ENCODE measurements at places on chromosomes 1 and 21. TPM values are rescaled to one million over a fixed set of nuclear protein-coding genes. Genes with fewer than 3 reads are reported as not detected.

The RNU1-2 gene
- 922 TPM for total RNA-seq

The PDE4B gene
- total RNA-seq, result 71.2 TPM

The LYSMD1 gene
- 4.4 TPM for total RNA-seq

The CBR3 gene
- total RNA-seq, result 18.6 TPM

The C1orf198 gene
- total RNA-seq, result 1.8 TPM

The CFAP45 gene
- total RNA-seq, result 1.6 TPM

The RPTN gene
- not detected for total RNA-seq

The PKP1 gene
- not detected for total RNA-seq

The NRAS gene
- total RNA-seq, result 58.7 TPM

The SYTL1 gene
- 60.7 TPM for total RNA-seq

The RGS16 gene
- total RNA-seq, result 39.9 TPM

The CDC14A gene
- 43.1 TPM for total RNA-seq

The LHX8 gene
- not detected for total RNA-seq

The OR2G6 gene
- not detected for total RNA-seq

The SERTAD4 gene
- not detected for total RNA-seq

The TFF1 gene
- not detected for total RNA-seq

The RHBDL2 gene
- total RNA-seq, result not detected

The DNALI1 gene
- total RNA-seq, result 0.30 TPM

The LCE1B gene
- total RNA-seq, result not detected

The ARHGEF19 gene
- total RNA-seq, result 6.0 TPM

The FAM72C gene
- 15.3 TPM for total RNA-seq

The ZNF683 gene
- total RNA-seq, result 7.0 TPM

The AMY1B gene
- total RNA-seq, result not detected

The LAMB3 gene
- 2.5 TPM for total RNA-seq

The RIPK4 gene
- not detected for total RNA-seq

The XCL2 gene
- total RNA-seq, result 17.8 TPM

The FCRL6 gene
- 0.61 TPM for total RNA-seq

The OPTC gene
- not detected for total RNA-seq

The CORT gene
- total RNA-seq, result not detected

The HSD3B1 gene
- not detected for total RNA-seq

The RNU1-1 gene
- 3,744 TPM for total RNA-seq

The MPC2 gene
- total RNA-seq, result 64.0 TPM

The S100B gene
- 0.77 TPM for total RNA-seq

The SLC37A1 gene
- 14.8 TPM for total RNA-seq

The CNR2 gene
- total RNA-seq, result 0.14 TPM

The MAN1A2 gene
- 30.2 TPM for total RNA-seq

The PRCC gene
- total RNA-seq, result 99.8 TPM

The FCGR3A gene
- 1.6 TPM for total RNA-seq

The PEAR1 gene
- not detected for total RNA-seq

The RHOU gene
- total RNA-seq, result 4.5 TPM

The WNT3A gene
- not detected for total RNA-seq

The TEKT2 gene
- total RNA-seq, result not detected

The PDPN gene
- total RNA-seq, result not detected

The NR1I3 gene
- total RNA-seq, result not detected

The FABP3 gene
- total RNA-seq, result not detected

The ARHGEF16 gene
- total RNA-seq, result not detected

The SPRR4 gene
- not detected for total RNA-seq

The CELA3A gene
- total RNA-seq, result not detected

The GPR161 gene
- total RNA-seq, result 0.44 TPM

The OPRD1 gene
- total RNA-seq, result not detected

The PRAMEF7 gene
- total RNA-seq, result not detected

The RHD gene
- not detected for total RNA-seq

The SLC45A1 gene
- total RNA-seq, result 0.12 TPM

The MAP1LC3C gene
- not detected for total RNA-seq

The CHD5 gene
- 0.47 TPM for total RNA-seq

The L1TD1 gene
- total RNA-seq, result not detected

The CFAP74 gene
- total RNA-seq, result not detected

The PLEKHN1 gene
- 3.3 TPM for total RNA-seq

The MANEAL gene
- total RNA-seq, result 4.5 TPM
